Activated naive CD4-positive, alpha-beta T cell treated with anti-CD3 and anti-CD28 coated beads, Interleukin-2, amount 10 ng/mL, durations not matched to agents 5 hours and 36 hours (primary cell): ENCODE measurements at places on chromosomes 12 and 14. TPM values are rescaled to one million over a fixed set of nuclear protein-coding genes. Genes with fewer than 3 reads are reported as not detected.

Gene CD69
- total RNA-seq, result 147 TPM

Gene RNASE7
- total RNA-seq, result not detected

Gene KRT78
- total RNA-seq, result not detected

Gene SBNO1
- 41.6 TPM for total RNA-seq

Gene C12orf50
- 0.10 TPM for total RNA-seq

Gene GLIPR1L2
- 0.30 TPM for total RNA-seq

Gene JPH4
- total RNA-seq, result 0.07 TPM

Gene GCN1
- 90.8 TPM for total RNA-seq

Gene SPTSSA
- total RNA-seq, result 12.0 TPM
